Sigmoid colon (tissue), 7 donors: ENCODE measurements at places on chromosomes 6 and 20. TPM values are rescaled to one million over a fixed set of nuclear protein-coding genes. Genes with fewer than 3 reads are reported as not detected.

Gene PMEPA1
- total RNA-seq = 8.6 TPM

Gene GGTLC1
- not detected for total RNA-seq

Gene CST9L
- total RNA-seq = not detected

Gene SLC17A9
- total RNA-seq = 2.9 TPM

Gene HAO1
- total RNA-seq = not detected

Gene KCNQ2
- 4.2 TPM for total RNA-seq

Gene C2
- 15.7 TPM for total RNA-seq

Gene RBL1
- total RNA-seq = 7.9 TPM

Gene TOMM34
- total RNA-seq = 7.2 TPM

Gene KHDC1L
- total RNA-seq = not detected

Gene BCKDHB
- 20.4 TPM for total RNA-seq

Gene LY6G6F
- total RNA-seq = not detected

Gene FABP7
- not detected for total RNA-seq

Gene CASS4
- total RNA-seq = 1.2 TPM

Gene MBOAT1
- total RNA-seq = 15.6 TPM

Gene RAB32
- 32.1 TPM for total RNA-seq

Gene CALHM4
- not detected for total RNA-seq
